ENCODE measurements at places on chromosomes 12 and 14. TPM values are rescaled to one million over a fixed set of nuclear protein-coding genes. Genes with fewer than 3 reads are reported as not detected.

Gene CCDC38
- 0.10 TPM for total RNA-seq

Gene HCAR2
- not detected for total RNA-seq

Gene CCDC197
- total RNA-seq: not detected

Gene CAPZA3
- total RNA-seq: not detected

Gene OR6C6
- not detected for total RNA-seq

Gene MARK3
- total RNA-seq: 99.4 TPM

Gene KIF5A
- not detected for total RNA-seq

Gene MIA2
- 19.1 TPM for total RNA-seq

Gene SYNE2
- total RNA-seq: 32.9 TPM

Gene PLD4
- total RNA-seq: under 0.01 TPM

Gene SMCO2
- not detected for total RNA-seq

Gene DCP1B
- 15.8 TPM for total RNA-seq

Gene TGM1
- total RNA-seq: 0.98 TPM

Gene CDH24
- total RNA-seq: 18.9 TPM

Gene PPP1R1A
- not detected for total RNA-seq

Gene CIDEB
- total RNA-seq: 1.6 TPM

Gene CEP170B
- 26.4 TPM for total RNA-seq

Gene DCTN2
- 145 TPM for total RNA-seq

Gene SOCS2
- 20.8 TPM for total RNA-seq

Gene PMCH
- 0.76 TPM for total RNA-seq

Gene TAS2R9
- total RNA-seq: 0.19 TPM

Gene LRRC9
- not detected for total RNA-seq

Gene C12orf54
- total RNA-seq: not detected

Gene TTC8
- 14.4 TPM for total RNA-seq

Gene AVPR1A
- not detected for total RNA-seq

Gene ZDHHC22
- total RNA-seq: not detected

Gene BHLHE41
- total RNA-seq: 0.67 TPM

Gene IAPP
- total RNA-seq: not detected

Gene TMCC3
- 16.0 TPM for total RNA-seq

Gene MMP17
- total RNA-seq: 7.2 TPM

Gene VCPKMT
- 4.9 TPM for total RNA-seq

Gene ACAD10
- 14.2 TPM for total RNA-seq

Gene TSHR
- total RNA-seq: not detected

Gene PTGDR
- total RNA-seq: not detected

Gene TRMT61A
- 8.0 TPM for total RNA-seq

Gene KRT71
- total RNA-seq: not detected

Gene EPYC
- not detected for total RNA-seq

Gene CCDC60
- not detected for total RNA-seq

Gene FOXG1
- not detected for total RNA-seq

Gene PLCZ1
- not detected for total RNA-seq

Gene SLC25A21
- 1.3 TPM for total RNA-seq

Gene MARS1
- 114 TPM for total RNA-seq

Gene SDSL
- total RNA-seq: 2.0 TPM

Gene TMPRSS12
- not detected for total RNA-seq
